ENCODE measurements at places on chromosomes 2 and 18. TPM values are rescaled to one million over a fixed set of nuclear protein-coding genes. Genes with fewer than 3 reads are reported as not detected.

GRCh38 chr2:10346929-10347561 is 44.3 kb downstream of the HPCAL1 start:
- DNase-seq = no peak

DNA sequence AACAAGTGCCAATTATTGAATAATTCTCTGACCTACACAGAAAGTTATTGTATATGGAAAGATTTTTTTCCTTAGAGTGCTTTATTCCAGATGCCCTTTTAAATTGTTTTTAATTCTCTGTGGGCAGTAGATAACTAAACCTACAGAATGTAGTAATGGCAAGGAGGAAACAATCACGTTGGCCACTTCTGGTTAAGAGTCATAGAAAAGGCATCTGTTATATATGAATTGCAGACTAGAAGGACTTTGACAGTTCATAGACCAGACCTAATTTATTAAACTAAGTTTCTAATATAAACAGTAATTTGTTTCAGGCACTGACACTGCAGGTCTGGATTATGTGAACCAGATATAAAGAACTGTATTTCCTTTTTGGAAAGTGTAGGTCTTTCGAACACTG is 607.5 kb downstream of the PLCL1 start:
- DNase-seq = no peak

The ANKRD30B gene
- not detected for polyA plus RNA-seq

DNA sequence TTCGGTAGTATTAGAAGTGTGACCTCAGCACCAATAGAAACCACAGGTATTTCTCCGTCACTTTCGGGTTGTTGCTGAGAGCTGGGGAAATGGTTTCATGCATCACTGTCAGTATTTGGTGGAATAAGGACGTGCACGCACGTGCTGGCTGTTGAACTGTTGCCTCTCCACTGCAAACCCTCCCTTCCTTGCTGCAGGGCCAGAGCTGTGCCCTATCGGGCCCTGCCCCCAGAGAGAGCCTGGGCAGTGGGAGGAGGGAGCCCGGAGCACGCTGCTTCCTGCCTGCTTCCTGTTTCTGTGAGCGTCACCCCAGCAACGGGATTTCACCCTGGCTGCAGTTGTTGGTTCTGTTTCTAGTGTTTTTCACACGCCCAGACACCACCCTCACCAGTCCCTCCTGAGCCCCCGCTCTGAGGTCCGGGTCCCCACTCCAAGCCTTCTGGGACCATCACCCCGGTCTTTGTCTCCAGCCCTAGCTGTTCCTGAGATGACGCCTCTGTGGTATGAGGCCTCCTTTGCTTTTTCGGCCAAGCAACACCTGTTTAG is 47.4 kb downstream of the LRRFIP1 start:
- peak; percentile 86 for DNase-seq

DNA sequence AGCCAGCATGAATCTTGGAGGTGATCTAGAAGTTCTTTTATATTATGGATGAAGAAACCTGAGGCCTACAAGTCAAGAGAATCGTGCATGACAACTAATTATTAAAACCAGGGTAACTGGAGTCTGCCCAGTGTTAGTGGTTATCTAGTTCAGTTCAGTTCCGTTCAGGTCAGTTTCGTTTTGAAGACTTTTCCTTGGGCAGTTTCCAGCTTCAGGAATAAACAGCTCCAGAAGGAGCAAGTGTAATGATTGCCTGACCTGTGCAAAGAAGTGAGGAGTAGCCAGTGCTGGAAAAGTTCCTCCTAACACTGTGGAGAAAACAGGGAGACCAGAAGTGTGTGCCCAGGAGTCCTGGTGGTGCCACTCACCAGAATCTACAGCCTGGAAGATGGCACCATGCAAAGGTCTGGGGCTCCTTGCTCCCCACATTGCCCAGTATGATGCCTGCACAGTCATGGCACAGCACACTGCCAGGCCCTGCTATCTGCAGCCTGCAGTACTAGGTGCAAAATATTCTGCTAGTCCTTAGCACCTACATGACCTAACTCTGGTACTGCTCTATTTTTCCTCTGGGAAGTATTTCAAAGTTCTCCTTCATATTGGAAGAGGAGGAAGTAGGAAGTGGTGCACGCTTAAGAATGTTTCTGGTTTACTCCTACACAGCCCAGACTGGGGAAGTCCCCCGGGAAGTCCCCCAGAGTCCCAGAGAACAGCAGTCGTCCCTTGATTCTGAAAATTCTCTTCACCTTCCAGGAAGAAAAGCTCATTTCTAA is 65.8 kb downstream of the SUMO1 start:
- no peak for DNase-seq

- DNase-seq = no peak
Observed at GRCh38 chr2:176664478-176664877, 395.2 kb downstream of the MTX2 start.

- no peak for DNase-seq
Observed at GRCh38 chr2:28995765-28996750, 15.0 kb downstream of the TOGARAM2 start.

The IL1A gene
- polyA plus RNA-seq = not detected

The DAW1 gene
- 0.11 TPM for polyA plus RNA-seq

GRCh38 chr2:120244656-120245519 is 7.8 kb upstream of the RALB start:
- no peak for DNase-seq

DNA sequence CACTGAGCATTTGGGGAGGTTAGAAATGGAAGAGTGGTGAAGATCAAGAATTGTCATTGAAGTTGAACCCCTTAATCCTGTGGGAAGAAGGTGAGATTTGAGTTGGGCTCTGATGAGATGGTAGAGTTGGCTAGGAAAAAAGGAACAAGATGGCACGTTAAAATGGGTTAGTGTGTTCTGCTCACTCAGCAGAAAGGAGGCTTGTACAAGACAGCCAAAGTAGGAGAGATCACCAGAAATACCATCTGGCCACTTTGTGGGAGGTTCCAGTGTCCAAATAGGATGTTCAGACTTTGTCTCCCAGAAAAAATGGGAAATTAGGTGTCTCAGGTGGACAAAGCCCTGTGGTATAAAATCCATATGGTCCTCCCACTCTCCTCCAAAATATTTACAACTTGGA is 56.0 kb upstream of the SLC14A2 start:
- DNase-seq = no peak

DNA sequence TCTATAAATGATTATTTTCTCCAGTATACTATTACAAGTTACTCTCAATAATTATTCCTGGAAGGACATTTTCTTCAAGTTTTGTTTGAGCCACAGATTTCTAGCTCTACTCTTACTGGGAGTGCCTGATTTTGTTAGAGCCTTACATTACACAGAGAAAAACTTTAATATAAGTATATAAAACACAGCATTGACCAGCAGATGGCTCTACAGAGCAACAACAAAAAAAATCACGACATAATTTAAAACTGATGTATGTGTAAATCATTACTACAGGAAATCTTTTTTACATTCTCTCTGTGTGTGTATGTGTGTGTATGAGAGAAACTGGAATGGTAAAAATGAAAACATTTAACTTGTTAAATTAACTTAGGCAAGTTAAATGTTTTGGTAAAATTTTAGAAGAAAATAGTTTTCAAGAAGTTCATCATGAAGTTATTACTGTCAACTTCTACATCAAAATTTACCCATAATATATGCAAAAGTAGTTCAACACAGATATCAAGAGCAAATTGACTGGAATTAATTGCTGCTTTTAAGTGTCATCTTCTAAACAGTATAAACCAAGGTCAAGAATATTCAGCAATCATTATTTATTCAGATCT is 103.3 kb downstream of the MDH1 start:
- DNase-seq = no peak

DNA sequence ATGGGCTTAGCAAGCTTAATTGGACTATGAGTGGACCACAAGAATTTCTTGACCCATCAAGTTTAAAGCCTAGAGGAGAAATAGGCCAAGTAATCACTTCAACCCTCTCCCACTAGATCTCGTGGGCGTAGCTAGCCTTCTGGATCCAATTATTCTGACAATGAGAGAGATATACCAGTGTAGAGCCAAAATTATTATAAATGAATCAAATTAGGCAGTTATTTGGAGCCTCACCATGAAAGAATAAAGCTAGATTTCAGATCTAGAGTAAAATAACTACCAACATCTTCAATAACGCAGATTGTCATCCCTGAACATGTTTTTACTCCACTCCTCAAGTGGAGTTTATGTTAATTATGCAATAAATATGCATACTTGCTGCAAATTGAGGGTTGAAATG is 143.9 kb upstream of the CDH20 start:
- no peak for DNase-seq

DNA sequence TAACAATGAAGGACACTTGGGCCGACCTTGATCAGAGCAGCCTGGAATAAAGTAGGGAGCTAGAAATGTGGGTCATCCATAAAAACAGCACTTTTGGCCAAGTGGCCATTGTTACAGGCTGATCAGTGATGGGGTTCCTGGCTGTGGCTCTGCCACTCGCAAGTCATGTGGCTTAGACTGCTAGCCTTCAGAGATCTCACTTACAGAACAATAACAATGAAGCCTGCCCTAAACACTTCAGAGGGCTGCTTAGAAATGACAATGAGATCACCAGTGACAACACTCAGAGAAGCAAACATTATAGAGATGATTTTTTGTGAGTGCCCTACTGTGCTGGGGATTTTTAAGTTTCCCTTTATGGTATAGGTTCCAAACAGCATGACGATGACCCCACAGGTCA is 107.9 kb upstream of the LMAN1 start:
- DNase-seq = no peak

The CRACDL gene
- 2.2 TPM for polyA plus RNA-seq

GRCh38 chr2:63500398-63500797 is 87.9 kb downstream of the WDPCP start:
- DNase-seq = no peak

The LYG2 gene
- polyA plus RNA-seq = not detected

GRCh38 chr2:223090039-223090438 is 38.0 kb downstream of the KCNE4 start:
- DNase-seq = no peak

The MYO3B gene
- not detected for polyA plus RNA-seq

GRCh38 chr2:190765386-190766173 is 115.0 kb upstream of the GLS start:
- DNase-seq = no peak

- no peak for DNase-seq
Observed at GRCh38 chr2:152413228-152414030, 78.5 kb downstream of the FMNL2 start.

DNA sequence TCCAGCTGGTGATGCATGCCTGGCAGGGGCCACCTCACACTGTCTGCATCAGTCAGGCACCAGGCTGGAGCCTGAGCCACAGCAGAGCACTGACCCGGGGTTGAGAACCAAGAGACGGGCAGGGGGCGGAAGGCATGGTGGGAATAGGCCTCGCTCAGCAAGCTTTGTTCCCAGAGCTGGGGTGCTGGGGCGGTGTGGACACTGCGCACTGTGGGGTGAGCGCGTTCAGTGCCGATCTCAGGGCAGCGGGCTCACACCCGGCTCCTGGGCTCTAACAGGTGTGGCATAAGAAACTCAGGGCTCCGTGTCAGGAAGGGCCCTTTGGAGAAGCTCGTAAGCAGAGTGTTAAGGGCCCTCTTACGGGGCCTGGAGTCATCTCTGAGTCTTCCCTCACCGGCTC is 15.7 kb downstream of the SH3RF3 start:
- DNase-seq = no peak

DNA sequence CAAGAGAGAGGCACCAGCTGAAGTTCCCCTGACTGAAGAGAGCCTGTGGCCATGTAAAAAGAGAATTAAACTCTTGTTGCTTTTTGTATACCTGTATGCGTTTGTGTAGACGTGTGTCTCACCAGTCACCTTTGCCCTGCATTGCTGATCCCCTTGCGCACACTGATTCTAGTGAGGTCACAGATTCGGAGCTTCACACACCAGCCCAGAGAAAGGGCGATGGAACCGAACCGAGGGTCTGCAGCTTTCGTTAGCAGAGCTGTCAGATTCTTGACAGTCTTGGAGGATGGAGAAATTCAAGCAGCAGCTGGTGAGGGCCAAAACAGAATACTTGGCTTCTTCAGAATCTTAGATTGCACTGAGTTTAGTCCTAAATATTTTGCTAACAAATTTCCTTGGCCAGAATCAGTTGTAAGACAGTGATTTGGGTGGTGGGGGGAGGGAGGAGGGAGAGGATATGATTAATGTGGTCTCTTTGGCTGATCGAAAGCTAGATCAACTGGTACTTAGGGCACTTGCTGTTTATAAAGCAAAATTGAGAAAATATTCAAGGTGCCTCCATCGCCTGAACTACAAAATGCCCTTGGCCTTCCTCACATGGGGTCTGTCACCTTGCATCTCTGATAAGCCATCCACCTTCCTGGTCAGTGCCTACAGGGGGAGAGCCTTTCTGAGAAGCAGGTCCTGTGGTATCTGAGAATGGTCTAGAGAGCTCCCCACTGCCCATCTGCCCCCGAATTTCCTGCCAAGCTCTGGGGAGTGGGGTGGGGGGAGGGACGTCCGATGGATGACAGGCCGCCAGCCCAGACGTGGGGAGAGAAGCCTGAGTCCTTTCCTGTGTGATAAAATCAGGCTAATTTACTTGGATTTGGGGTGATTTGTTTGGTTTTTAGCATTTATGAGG is 123.5 kb downstream of the CABLES1 start:
- DNase-seq = no peak

The RTP5 gene
- polyA plus RNA-seq = not detected

- no peak for DNase-seq
Observed at GRCh38 chr2:8462899-8463648, 218.8 kb upstream of the ID2 start.

DNA sequence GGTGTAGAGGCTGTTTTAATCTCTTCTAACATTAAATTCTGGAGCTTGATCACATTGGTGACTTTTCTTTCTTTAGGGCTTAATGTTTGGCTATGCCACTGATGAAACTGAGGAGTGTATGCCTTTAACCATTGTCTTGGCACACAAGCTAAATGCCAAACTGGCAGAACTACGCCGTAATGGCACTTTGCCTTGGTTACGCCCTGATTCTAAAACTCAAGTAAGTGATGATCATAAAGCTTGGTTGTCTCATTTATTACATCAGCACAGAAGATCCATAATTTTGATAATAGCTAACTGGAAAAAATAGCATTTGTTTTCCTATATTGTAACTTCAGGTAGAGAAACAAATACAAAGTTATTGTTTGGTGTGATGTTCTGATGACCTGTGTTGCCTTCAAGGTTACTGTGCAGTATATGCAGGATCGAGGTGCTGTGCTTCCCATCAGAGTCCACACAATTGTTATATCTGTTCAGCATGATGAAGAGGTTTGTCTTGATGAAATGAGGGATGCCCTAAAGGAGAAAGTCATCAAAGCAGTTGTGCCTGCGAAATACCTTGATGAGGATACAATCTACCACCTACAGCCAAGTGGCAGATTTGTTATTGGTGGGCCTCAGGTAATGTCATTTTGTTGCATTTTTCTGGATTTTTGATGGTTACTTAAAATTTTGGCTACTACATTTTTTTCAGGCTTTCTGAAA is 2.9 kb downstream of the MAT2A start:
- DNase-seq = no peak

GRCh38 chr2:112938904-112939303 is 27.9 kb downstream of the IL37 start:
- no peak for DNase-seq

Measured in ovary (tissue), 10 donors.